ENCODE measurements at places on chromosomes 6 and 20.

DNA sequence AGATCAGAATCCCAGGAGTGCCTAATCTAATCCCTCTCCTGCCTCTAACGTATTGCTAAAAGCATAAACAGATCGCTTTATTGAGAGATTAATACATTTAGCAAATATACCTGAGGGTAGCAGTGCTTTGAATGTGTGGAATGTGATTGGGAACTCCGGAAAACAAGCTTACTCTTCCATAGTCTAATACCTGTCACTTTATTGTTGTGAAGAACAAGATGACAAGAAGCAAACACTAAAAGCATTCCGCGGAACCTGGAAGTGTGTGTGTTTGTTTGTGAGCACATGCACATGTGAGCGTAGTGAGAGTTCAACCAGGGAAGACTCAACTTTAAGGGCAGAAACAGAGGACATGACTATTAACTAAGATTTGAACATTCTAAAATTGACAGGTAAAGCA lies 265.0 kb upstream of the GJE1 start:
- no peak for DNase-seq

GRCh38 chr6:2876210-2877056 lies 26.7 kb downstream of the SERPINB9 start:
- no peak for DNase-seq

GRCh38 chr20:34579979-34580940 lies 21.7 kb downstream of the MAP1LC3A start:
- no peak for DNase-seq

- no peak for DNase-seq
Observed at GRCh38 chr6:54291146-54291545, 17.1 kb upstream of the TINAG start.

DNA sequence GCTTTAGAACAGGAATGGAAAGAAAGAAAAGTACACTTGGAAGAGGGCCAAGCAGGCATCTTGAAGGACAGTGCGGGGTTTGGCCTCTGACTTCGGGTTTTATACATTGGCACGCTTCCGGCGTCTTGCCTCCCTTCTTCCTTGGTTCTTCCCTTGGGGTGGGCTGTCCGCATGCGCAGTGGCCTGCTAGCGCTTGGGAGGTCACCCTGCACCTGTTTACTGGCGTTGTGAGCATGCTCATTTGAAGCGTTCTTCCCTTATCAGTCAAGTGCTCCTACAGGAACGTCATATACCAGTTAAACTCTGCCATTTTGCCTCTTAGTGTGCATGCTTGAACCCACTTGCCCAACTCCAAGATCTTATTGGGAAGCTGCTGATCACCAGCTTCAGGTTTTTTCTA lies 230.0 kb downstream of the TTLL2 start:
- no peak for DNase-seq

GRCh38 chr6:170437719-170438401 lies 115.2 kb downstream of the PSMB1 start:
- no peak for DNase-seq

DNA sequence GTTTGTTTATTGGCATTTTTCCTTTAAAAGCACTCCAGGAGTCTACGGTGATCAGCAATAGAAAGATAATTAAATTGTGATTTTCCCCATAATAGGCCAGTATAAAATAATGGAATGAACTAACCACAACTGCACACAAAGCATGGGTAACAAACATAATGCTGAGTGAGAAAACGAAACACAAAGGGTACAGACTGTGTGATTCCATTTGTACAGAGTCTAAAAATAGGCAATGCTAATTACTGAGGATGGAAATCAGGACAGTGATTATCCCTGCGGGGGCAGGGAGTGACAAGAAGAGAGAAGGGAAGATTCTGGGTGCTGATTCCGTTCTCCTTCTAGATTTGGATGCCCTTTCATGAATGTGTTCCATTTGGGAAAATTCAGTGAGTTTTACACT lies 478.1 kb downstream of the PREX1 start:
- no peak for DNase-seq

GRCh38 chr6:134819863-134820800 lies 129.8 kb downstream of the ALDH8A1 start:
- no peak for DNase-seq

- DNase-seq = no peak
Observed at GRCh38 chr6:46380152-46380807, 111.0 kb downstream of the RCAN2 start.

DNA sequence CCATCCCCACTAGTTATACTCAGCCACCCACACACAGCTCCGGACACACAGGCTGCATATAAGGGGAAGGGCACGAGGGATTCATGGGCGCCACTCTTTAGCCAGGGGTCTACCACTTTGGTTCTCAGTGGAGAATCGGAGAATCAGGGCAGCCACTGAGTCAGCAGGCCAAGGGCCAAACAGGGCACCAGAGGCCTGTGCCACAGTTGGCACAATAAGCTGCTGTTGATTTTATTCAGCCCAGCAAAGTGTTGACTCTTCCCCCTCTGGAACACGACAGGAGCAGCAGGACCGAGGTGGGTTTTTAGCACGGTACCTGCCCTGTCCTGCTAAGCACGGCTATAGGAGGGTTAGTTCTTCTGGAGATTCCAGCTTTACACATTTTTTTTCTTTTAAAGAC lies 48.3 kb downstream of the GJA10 start:
- no peak for DNase-seq

DNA sequence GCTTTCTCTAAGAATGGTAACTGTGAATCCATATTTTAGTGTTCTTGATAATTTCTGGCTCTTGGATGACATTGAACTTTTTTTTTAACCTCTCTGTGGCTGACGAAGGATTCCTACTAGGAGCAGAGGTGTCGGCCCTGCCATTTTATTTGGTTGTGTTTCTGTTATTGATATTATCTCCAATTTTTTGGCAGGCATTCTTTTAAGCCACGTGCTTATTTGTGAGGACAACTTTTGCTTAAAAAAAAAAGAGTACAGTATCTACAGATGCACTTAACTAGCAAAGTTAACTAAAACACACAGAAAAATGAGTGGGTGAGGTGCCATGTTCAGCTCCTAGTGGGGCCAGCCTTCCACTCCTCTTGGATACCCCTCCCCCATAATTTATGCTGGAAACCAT lies 1.1 kb downstream of the FANCE start:
- DNase-seq = no peak

DNA sequence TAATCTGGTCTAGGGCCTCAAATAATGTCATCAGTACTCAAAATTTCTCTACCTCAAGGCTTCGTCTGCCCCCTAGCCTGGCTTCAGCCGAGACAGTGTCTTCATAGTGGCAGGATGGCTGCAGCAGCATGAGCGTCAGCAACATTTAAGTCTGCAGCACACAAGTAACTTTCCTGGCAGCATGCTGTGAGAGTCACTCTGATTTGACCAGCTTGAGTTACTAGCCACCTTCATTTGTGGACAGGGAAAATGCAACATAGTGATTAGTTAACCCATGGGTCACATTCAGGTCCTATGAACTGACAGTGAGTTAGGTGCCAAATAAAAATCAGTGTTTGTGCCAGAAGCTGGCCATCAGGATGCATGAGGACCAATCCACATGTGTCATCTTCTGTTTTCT lies 209.9 kb upstream of the SLC35B3 start:
- no peak for DNase-seq

DNA sequence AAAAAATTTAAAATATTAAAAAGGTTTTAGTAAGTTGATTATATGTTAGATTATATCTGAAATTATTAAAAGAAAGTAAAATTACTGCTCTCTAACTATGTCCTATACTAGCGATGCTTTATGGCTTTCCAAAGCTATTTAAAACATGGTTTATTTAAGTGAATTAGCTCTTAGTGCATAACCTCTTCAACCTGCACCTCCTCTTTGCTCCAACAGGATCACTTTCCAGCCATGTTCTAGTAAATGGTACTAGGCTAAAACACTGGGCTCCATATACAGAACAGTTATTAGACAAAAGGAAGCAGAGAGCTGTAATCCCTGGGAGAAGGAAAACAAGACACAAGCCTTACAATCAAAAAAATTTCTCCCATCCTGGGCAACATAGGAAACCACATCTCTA lies 314.9 kb upstream of the ECI2 start:
- no peak for DNase-seq

DNA sequence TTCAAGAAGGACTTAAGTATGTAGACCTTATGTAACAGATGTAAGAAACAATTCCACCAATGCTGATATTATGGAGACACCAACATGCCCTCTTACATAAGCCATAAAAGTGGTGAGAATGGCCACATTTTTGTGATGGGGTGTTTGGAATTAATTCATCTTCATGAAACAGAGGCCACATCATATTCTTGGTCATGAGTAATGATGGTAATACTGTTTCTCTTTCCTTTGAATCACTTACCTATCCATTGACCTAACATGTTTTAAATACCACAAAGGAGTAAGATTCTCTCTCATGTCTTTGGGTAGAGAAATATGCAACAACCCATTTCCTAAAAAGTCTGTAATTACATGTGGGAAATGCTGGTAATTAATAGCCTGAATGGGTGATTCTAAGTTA lies 545.4 kb upstream of the FLRT3 start:
- DNase-seq = no peak

GRCh38 chr20:35303735-35304491 lies 11.7 kb upstream of the FAM83C start:
- peak; percentile 60 for DNase-seq

- no peak for DNase-seq
Observed at GRCh38 chr20:45343532-45344167, 4.6 kb downstream of the SDC4 start.

- DNase-seq = no peak
Observed at GRCh38 chr6:2956930-2957685, 14.3 kb downstream of the SERPINB6 start.

GRCh38 chr20:63223121-63223825 lies 7.3 kb upstream of the YTHDF1 start:
- DNase-seq = peak; percentile 36

- no peak for DNase-seq
Observed at GRCh38 chr20:33282991-33283555, at the start of gene BPIFB1. BPIFB1 (plus strand) TSS chr20:33283214; CDS start chr20:33286074, 2,860 bp downstream.

GRCh38 chr6:53796451-53796780 lies 1.6 kb downstream of the LRRC1 start:
- no peak for DNase-seq

GRCh38 chr6:75419416-75419815 lies 74.2 kb downstream of the FILIP1 start:
- DNase-seq = no peak

DNA sequence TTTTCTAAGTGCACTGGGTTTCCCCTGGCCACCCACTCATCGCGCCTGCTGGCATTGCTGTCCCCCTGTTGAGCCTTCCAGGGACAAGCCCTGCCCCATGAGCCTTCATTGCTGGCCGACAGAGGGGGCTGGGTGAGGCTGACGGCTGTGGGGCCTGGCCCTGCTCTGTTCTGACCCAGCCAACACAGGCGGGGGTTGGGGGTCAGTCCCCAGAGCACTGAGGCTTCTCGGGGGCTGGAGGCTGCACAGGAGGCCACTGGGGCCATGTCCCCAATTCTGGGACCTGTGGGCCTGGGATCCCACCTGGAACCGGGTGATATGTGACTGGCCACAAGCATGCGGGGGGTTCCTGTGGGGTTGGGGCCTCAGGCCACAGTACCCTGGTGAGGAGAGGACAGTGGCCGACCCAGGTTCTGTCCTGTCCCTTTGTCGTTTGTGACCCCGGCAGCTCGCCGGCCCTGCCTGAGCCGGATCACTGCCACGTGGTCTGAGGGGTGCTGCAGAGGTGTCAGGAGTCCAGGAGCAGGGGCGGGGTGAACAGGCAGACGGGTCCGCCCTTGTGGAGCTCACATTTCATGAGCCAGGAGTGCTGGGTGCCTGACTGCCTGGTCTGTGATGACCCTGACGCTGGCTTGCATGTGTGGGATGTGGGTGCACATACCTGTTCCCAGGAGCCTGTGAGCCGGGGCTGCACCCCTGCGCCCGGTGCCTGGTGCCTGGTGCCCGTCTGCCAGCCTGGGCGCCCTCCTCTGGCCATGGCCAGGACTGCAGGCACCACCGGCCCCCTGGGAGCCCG lies 2.1 kb upstream of the COL20A1 start:
- peak; percentile 54 for DNase-seq

GRCh38 chr6:12882761-12883290 lies 166.3 kb downstream of the PHACTR1 start:
- DNase-seq = no peak

GRCh38 chr20:62390317-62391164 lies 3.6 kb downstream of the RPS21 start:
- no peak for DNase-seq

DNA sequence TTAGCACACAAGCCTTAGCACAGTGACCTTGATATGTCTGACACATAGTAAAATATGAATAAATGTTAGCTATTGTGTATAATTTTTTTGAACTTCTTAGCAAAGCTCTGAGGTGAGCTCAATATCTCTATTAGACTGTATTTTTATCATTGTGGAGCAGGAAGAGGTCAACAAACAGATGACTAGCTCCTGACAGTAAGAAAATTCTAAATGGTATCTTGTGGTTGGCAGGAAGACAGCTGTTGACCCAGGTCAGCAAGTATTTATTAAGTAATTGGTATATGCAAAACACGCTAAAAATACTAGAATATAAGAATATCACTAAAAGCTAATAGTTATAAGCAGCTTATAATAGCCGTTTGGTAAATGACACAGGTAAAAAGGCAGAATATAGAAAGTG lies 77.5 kb upstream of the MARCKS start:
- no peak for DNase-seq

DNA sequence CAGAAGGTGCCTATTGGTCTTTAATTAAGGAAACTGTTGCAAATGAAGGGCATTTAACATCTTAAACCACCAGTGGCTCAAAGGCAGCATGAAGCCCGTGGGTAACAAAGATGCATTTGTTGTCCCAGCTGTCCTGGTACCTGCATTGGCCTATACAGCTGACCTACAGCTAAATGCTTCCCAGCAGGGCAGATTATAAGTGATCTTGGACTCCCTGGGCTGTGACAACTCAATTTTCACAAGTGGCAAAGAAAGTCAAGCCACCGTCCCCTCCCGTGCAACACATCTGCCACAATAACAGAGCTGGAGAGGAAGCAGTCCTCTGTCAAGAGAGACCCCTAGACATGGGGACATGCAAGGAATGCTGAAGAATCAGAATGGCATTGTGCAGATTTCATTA lies 31.5 kb upstream of the EDN3 start:
- DNase-seq = no peak

GRCh38 chr6:144378437-144378836 lies 93.3 kb downstream of the UTRN start:
- no peak for DNase-seq

DNA sequence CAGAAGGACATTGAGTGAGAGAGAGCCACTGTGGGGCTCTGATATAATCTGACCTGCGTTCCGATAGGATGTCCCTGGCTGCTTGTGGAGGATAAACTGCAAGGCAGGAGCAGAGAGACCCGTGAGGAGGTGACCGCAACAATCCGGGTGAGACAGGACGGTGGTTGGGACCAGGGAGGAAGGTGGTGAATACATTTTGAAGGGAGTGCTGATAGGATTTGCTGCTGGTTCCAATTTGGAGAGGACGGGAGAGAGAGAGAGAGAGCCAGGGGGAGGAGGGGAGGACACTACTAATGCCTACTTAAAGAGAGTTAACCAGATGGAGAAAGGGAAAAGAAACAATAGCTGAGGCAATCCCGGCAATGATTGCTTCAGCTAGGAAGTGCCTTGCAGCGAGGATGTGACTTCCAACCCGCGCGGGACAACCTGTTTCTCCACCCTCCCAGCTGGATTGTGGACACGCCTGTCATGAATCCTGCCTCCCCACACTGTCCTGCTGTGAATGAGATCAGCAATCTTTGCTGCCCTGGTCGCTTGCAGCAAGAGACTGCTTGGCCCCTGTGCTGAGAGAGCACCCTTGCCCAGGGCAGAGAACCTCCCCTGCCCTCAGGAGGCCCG lies 199.0 kb upstream of the KCNG1 start:
- no peak for DNase-seq

Data from stimulated activated CD4-positive, alpha-beta T cell treated with anti-CD3 and anti-CD28 coated beads, Interleukin-1b, Interleukin-23, amount 100 ng/mL, for 4 hours (primary cell).